ENCODE measurements at places on chromosomes 2 and 18. TPM values are rescaled to one million over a fixed set of nuclear protein-coding genes. Genes with fewer than 3 reads are reported as not detected.

- DNase-seq: no peak
Measured at GRCh38 chr2:207092818-207093217, 72.9 kb downstream of the KLF7 start.

SKOR2 gene
- not detected for total RNA-seq

HOXD9 gene
- not detected for total RNA-seq

GRCh38 chr2:10078704-10079265, 1.4 kb downstream of the CYS1 start:
- no peak for DNase-seq

UCN gene
- total RNA-seq: 2.2 TPM

DNA sequence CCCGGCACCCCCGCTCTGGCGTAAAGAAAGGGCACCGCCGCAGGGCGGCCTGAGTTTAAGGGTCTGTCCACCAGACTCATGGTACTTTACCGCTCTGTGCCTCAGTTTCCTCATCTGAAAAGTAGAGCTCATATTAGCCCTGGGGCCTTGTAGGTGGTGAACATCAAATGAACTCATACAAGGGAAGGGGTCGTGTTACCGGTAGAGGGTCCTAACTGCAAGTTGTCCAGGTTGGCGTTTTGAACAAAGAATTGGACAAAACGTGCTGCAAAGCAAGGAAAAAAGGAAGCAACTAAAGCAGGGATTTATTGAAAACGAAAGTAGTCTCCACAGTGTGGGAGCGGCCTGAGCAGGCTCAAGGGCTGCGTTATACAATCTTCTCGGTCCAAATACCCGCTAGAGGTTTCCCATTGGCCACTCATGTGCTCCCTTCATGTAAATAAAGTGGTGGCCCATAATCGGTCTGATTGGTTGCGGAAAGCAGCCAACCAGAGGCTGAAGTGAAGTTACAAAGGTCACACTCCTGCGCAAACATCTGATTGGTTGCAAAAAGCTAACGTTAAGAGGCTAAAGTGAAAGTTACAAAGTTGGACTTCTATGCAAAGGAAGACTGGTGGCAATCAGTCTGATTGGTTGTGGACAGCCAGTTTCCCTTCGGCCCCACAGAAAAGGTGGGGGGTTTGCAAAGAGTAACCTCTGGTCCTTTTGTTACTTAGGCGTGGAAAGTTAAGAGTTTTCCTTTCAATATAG, 80.7 kb upstream of the LDLRAD4 start:
- DNase-seq: peak; percentile 94

DNA sequence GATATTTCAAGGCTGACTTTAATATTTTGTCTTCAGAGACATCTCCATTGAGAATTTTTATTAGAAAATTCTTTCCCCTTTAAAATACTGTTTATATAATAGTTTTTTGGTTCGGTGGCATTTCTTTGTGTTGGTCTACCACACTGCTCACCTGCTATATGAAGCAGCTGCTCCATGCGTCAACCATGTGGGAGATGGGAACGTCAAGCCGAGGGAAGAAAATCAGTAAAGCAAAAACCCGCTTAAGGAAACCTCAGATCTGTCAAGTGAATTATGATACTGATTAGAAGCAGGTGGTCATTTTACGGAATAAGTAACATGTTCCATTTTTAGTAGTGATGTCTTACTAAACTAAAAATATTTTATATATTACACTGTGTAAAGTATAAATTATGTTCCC, 5.6 kb upstream of the TMEM17 start:
- DNase-seq: no peak

PKDCC gene
- total RNA-seq: 14.2 TPM

TAF4B gene
- 0.20 TPM for total RNA-seq

DNA sequence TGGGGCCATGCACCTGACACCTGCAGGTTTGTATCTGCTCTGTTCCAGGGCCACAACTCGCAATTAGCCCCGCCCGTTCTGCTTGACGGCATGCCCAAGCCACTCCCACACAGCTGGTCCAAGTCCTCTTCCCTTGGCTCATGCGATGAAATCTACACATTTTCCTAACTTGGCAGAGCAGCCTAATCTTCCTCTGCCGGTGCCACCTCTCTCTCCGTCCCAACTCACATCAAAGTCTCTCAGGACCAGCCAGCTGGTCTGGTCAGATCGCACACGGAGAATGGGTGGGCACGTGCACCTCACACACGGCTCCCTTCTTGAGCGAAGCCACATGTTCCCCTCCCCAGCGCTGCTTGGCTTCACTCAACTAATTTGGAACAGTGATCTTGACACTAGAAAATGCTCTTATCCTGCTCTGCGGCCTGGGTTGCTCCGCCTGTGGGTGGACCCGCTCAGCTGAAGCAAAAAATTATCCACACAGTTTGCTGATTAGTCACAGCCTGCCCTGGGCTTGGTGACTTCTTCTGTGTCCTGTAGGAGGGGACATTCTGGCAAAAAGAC, 176.7 kb downstream of the NRP2 start:
- DNase-seq: no peak

DNA sequence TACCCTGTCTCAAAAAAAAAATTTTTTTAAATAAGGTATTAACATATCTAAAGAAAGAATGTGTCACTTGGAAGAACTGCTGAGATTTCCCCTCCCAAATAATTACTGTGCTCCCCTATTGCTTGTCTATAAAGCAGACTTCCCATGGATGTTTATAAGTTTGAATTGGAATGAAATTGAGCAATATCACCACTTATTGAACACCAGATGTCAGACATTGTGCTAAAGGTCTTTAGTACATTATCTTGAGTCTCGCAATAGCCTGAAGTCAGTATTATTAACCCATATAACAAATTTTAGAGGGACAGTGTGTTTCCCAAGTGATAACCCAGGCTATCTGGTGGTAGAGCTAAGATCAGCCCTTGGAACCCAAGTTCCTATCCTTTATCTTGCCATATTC, 102.9 kb upstream of the MSH2 start:
- no peak for DNase-seq

IL36RN gene
- not detected for total RNA-seq

- no peak for DNase-seq
Measured at GRCh38 chr2:234703258-234703657, 206.4 kb upstream of the ARL4C start.

Measured in left lobe of liver (tissue), 2 donors.